RWPE1 (cell line): ENCODE measurements at places on chromosomes 5 and 9.
A peak's percentile ranks its signal among the peaks of the same experiment; 100 is the strongest.

- DNase-seq = peak; percentile 38
These were observed 683.8 kb downstream of the LRRC70 start for GRCh38 chr5:63262185-63262981.

DNA sequence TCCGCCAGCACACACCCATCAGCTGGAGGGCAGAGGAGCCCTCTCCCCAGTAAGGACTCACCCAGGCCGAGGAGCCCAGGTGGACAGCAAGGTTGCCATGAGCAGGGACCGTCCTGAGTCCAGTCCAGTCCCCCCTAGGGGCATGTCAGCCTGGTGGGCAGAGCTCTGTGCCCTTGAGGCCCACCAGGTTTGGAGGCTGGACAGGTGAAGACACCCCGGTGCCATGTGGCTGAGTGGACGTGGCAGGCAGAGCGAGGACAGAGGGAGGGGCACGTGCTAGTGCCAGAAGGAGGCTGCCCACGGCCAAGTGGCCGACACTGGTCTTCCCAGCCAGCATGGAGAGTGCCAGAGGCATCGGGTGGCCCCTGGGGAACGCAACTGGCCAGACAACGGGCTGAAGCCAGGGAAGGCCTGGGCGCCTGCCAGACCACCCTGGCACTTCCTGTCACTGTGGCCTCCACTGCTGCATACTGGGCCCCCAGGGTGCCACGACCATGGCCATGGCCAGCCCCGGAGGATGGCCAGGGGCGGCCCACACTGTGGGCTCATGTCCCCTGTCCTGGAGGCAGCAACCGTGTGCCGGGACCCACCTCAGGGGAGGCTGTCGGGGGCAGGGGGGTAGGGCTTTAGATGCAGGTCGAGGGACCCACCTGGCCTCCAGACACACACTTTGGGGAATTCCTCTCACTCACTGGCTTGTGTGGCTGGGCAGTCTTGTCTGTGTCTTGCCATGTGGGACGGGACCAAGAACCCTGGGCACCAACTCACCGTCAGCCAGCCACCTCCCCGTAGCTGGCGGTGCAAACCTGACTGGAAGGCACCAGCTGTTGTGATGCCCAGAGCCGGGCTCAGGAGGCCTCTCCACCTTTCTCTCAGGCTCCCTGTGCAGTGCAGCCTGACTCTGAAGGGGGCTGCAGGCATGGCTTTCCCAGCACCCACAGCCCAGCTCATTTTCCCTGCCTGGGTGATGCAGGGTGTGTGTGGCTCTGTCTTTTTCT is 42.3 kb upstream of the LPCAT1 start:
- DNase-seq = no peak

DNA sequence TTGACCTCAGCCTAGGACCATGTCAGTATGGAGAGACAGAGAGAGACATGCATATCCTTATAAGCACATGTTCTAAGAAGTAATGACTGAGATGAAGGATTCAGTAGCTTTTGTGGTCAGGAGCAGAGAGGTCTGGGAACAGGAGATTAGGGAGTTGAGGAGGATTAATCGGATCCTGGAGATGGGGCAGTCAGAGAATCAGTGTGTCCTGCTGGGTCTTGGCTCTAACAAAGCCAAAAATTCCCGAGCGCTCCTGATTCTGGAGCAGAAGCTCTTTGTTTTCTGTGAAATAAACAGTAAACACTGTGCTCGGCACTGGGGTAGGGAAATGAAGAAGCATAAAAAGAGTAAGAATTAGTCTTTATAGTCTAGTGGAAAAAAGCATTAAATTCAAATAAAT is 520.0 kb upstream of the CLINT1 start:
- DNase-seq = no peak

DNA sequence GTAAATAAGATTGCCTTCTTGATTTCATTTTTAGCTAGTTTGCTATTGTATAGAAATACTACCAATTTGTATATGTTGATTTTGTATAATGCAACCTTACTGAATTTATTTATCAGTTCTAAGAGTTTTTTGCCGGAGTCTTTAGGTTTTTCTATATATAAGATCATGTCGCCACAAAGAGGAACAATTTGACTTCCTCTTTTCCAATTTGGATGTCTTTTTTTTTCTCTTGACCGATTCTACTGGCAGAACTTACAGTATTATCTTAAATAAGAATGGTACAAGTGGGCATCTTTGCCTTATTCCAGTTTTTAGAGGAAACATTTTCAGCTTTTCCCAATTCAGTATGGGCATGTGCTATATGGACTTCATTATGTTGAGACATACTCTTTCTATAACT is 624.7 kb upstream of the ACO1 start:
- DNase-seq = no peak

GRCh38 chr5:170630711-170631141 is 126.9 kb downstream of the KCNIP1 start:
- DNase-seq = no peak

- peak; percentile 91 for DNase-seq
These were observed 279.2 kb upstream of the ZNF462 start for GRCh38 chr9:106583751-106584150.

DNA sequence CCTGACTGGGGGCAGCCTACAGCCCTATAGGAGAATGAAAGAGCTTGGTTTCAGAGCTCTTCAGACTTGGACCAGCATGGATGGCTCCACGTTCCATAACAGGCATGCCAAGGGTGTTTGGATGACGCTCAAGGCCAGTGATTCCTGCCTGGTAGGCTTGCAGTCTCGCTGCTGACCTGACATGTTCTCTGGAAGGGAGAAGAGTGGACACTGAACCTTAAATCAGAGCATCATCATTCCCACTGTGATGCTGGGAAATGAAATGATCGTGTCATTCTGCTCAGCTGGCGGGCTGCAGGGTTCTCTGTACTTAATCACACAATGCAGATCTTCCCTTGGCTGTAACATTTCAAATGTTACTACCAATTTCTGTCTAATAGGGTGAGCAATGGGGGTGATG is 57.0 kb downstream of the CFAP90 start:
- no peak for DNase-seq

DNA sequence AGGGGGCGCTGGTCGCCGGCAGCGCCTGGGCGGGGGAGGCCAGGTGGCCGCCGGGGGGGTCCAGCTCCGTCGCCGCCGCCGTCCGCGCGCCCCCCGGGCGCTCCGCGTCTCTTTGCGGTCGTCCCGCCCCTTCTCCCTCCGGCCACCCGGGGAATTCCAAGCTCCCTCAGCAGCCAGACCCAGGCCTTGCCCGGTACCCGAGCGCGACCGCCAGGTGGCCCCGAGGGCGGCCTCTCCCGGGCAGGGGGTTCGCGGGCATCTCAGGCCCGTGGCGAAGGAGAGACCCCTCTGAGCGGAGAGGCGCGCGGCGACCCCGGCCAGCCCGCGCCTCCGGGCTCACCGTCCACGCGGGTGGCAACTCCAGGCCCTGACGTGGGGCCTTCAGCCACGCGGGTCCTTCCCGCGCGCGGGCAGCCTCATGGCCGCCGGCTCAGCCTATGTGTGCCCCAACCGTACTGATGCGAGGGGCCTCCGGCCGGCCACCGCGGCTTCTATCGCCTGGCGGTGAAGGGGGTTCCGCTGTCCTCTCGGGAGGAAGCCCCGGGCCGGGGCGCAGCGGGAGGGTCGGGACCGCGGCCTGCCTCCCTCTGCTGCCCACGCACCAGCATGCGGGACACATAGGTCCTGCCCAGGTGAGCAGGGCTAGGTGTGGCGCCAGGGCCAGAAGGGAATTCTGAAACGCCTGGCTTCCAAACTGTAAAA is 529 bp upstream of the NRARP start:
- DNase-seq = peak; percentile 91

DNA sequence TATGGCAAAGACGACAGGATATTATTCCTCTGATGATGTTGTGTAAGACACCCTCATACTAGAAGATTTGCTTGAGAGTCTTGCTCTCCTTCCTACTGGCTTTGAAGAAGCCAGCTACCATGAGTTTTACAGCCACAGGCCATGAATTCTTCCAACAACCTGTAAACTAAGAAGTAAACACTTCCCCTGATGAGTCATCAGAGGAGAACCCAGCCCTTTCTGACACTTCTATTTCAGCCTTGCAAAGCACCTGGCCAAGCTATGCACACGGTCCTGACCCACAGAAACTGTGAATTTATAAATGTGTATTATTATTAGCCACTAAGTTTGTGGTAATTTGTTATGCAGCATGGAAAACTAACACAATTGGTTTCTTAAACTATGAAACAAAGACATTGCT is 288.8 kb upstream of the ADAMTSL1 start:
- DNase-seq = peak; percentile 27

DNA sequence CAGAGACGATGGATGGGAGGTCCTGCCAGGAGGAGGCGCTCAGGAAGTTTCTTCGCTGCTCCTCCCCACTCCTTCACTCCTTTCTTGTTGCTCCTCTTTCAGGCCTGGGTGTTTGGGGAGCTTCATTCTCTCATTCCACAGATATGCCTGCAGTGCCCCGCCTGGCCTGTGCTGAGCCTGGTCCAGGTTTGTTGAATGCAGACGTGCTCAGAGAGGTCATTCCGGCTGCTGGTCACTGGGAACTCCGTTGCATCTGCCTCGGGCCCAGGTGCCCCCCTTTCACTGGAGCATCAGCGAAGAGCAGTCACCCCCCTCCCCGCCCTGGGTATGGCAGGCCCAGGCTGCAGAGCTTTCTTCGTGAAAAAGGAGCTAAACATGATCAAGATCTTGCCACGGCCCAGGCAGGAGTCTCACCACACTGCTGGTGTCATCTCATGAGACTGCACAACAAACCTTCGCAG is 15.5 kb downstream of the SURF6 start:
- no peak for DNase-seq

GRCh38 chr9:70398145-70398556 is 16.3 kb downstream of the KLF9 start:
- DNase-seq = no peak

GRCh38 chr5:103290846-103291245 is 32.3 kb downstream of the MACIR start:
- DNase-seq = no peak

GRCh38 chr9:96171728-96172127 is 130.2 kb downstream of the HSD17B3 start:
- no peak for DNase-seq

- no peak for DNase-seq
These were observed 83.2 kb upstream of the MYO10 start for GRCh38 chr5:17019324-17019723.

- DNase-seq = no peak
These were observed 447 bp downstream of the CRAT start for GRCh38 chr9:129109952-129110739.

GRCh38 chr5:150846654-150847333 is 473 bp downstream of the IRGM start:
- peak; percentile 86 for DNase-seq

- no peak for DNase-seq
These were observed 2.4 kb downstream of the TLR4 start for GRCh38 chr9:117706421-117707116.

DNA sequence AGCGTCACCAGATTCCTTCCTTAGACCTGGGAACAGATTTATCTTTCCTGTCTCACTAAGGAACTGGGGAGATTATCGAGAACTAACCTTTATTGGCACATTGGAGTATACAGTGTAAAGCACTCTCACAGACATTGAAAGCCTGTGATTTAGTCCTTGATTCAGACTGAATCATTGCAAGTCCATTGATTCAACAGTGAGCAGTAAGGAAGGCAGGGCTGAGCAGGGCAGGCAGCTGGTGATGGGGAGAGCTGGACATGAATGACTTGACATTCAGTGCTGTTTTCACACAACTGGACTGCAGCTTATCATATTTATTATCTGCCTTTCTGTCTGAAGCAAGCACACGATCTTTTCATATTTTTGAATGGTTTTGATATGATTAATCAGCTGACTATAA is 16.2 kb downstream of the ISOC1 start:
- DNase-seq = no peak

DNA sequence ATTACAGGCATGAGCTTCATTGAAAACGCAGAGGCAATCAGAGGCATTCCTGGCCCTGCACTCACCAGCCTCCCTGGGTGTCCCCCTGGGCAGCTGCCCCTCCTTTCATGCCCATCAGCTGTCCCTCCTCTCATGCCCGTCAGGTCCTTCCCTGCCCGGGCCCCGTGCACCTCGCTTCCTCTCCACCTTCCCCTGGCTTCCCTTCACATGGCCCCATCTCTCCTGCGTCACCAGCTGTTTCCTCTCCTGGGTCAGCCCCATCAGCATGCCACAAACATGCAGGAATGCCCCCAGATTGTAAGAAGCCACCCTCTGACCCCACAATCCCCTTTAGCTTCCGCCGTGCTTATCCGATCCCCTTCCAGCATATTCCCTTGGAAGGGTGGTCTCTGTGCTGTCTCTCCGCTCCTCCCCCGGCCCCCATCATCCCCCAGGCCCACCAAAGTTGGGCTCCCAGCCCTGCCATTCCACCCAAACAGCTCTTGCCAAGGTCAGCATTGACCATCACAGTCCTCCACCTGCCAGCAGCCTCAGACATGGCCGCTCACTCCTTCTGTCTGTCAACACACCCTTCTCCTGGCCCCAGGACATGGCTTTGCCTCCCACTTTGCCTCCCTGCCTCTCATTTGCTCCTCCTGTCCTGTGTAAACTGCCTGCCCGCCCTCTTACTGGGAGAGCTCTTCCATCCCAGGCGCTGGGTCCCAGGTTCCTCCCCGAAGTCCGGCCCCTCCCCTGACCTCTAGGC is 98.6 kb upstream of the IER5L start:
- no peak for DNase-seq

DNA sequence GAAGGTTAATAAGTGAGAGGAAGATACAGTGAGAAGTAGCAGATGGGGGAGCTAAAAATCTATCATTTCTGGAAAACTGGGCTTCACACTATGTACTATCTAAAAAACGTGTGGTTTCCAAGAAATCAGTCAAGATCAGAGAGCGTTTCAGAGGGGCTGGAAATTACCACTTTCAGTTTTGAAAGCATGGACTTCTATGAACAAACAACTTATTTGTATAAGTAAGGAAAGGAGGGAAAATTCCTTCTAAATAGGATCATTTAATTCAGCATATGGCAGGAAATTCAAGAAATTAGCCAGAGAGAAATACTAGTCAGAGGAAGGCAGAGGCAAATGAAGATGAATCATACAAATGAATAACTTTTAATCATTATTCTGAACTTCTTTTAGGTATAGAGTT is 11.3 kb downstream of the TNC start:
- DNase-seq = no peak

DNA sequence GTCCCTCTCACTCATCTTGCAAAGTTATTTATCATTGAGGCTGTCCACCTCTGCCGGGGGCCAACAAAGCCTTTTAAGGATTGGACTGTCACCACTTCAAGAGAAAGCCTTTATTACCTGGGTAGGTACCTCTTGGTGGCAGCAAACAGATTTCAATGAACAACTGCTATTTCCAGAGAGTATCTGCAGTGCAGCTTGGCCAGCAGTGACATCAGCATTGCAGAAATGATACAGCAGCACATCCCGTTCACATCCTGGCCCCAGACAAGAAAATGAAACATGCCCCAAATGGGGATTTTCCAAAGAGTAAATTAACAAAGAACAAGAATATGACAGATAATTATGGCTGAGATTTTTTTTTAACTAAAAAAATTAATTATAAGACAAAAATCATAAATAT is 2.3 kb upstream of the SPATA6L start:
- no peak for DNase-seq

GRCh38 chr5:16350816-16351215 is 114.8 kb downstream of the ZNF622 start:
- no peak for DNase-seq

GRCh38 chr5:87268126-87268969 is 665 bp downstream of the RASA1 start:
- DNase-seq = peak; percentile 64
